ENCODE measurements at places on chromosomes 11 and 22. TPM values are rescaled to one million over a fixed set of nuclear protein-coding genes. Genes with fewer than 3 reads are reported as not detected.

TMEM191C gene
- total RNA-seq = 6.3 TPM

GRCh38 chr11:67290801-67291200 lies 1.7 kb downstream of the ANKRD13D start:
- DNase-seq = peak; percentile 71

GRCh38 chr11:65236194-65237059 lies 25.3 kb upstream of the POLA2 start:
- no peak for DNase-seq

DNA sequence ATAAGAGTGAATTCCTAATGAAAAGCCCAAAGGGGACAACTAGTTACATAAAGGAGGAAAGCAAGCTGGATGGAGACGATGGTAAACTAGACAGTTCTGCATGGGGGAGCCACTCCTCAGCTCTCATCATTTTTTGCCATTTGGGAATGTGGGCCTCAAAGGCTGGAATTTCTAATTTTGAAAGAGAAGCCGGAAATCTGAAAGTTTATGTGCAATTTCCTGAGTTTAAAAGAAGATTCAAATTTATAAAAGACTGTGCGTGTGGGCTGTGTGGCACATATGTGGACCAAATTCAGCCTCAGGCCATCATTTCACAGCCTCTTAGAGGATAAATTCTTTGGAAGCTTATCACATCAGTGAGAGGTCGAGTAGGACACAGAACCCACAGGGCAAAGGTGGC lies 18.3 kb upstream of the CRY2 start:
- DNase-seq = no peak

DNA sequence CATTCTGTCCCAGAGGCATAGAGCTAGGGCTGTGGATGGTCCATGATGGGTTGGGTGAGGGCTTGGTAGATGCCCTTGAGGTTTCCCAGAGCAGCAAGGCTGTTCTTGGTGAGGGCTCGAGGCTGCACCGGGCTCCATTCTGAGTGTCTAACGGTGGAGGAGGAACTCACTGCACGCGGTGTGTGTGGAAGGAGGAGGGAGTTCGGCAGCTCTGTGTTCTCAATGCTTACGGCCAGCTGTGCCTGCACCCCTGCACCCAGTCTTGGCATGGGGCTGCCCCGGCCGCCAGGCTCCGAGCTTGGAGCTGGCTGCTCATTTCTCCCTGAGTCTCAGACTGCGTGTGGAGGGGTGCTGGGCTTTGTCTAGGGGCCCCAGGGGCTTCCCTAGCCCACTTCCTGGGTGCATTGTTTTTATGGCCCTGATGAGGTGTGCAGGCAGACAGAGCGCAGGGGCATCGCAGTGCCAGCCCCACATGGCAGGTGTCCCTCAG lies 1247.1 kb downstream of the BRD1 start:
- DNase-seq = no peak

DNA sequence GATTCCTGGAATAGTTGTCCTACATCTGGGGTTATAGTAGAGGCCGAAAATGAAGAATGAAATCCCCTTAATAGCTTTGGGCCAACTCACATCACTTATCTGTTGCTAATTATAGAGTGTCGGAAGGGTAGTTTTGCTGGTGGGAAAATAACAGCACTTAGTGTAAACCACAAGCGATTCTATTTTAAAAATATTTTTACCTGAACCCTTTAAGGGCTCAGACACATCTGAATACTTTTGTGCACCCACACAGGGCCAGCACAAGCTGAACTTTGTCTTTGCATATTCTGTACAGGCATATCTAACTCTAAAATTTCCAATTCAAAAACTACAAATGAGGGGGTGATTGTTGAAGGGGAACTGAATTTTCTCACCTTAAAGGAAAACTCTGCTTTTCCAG lies 27.6 kb downstream of the SLC6A5 start:
- no peak for DNase-seq

DNA sequence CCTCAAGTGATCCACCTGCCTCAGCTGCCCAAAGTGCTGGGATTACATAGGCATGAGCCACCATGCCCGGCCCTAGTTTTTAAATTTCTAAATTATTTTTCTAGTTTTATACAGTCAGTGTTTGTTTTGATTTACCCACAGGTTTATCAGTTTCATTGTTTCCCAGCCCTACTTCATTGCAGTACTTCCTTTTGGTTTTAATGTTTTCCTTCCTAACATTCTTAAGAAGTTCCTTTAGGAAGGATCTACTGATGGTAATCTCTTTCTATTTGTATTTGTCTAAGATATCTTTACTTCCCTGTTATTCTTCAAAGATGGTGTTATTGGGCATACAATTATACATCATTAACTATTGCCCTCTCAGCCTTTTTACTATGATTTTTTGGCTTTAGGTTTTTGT lies 4.9 kb upstream of the EXT2 start:
- DNase-seq = no peak

GRCh38 chr22:27872488-27872887 lies 46.6 kb downstream of the PITPNB start:
- no peak for DNase-seq

GRCh38 chr11:65786008-65786785 lies 666 bp upstream of the OVOL1 start:
- no peak for DNase-seq

GRCh38 chr22:39300186-39300830 lies 19.1 kb downstream of the RPL3 start:
- no peak for DNase-seq

DNA sequence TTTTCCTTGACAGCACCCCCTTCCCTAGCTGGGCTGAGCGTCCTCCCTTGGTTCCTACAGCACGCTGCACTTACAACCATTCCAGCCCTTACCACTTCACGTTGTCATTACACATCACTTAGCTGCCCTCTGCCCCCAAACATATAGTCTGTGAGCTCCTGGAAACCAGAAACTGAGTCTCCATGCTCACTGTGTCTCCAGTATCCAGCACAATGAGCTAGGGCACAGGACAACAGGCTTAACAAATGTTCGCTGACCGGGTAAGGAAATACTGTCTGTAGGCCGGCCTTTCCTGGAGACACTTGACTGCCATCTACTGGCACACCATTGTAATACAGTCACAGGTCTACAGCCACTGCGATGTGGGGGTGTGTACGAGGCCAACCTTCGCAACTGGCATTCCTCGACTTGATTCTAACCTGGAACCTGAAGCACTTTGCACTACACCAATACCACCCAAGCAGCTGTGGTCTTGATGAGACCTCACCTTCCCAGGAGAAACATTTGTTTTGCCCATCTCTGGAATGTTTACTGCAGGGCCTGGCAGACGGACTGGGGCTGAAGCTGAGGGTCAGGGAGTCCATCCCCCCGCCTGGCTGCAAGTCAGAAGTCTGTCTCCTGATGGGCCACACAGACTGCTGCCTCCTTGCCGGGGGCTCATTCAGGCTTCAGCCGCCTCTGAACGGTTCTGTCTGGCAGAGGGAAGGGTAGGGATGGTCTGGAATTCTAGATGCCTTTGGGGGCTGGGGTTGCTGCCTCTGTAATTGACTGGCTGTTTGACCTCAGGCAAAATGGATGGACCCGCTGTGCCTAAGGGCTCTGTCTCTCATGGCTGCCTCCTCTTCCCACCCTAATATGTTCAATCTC lies 72.0 kb downstream of the SYN3 start:
- peak; percentile 86 for DNase-seq

DGAT2 gene
- total RNA-seq = 0.55 TPM

- DNase-seq = no peak
These were observed 92.8 kb upstream of the SEPTIN5 start for GRCh38 chr22:19621373-19622060.

- no peak for DNase-seq
These were observed 88.9 kb downstream of the ELP4 start for GRCh38 chr11:31598454-31598853.

LMNTD2 gene
- total RNA-seq = 0.68 TPM

DNA sequence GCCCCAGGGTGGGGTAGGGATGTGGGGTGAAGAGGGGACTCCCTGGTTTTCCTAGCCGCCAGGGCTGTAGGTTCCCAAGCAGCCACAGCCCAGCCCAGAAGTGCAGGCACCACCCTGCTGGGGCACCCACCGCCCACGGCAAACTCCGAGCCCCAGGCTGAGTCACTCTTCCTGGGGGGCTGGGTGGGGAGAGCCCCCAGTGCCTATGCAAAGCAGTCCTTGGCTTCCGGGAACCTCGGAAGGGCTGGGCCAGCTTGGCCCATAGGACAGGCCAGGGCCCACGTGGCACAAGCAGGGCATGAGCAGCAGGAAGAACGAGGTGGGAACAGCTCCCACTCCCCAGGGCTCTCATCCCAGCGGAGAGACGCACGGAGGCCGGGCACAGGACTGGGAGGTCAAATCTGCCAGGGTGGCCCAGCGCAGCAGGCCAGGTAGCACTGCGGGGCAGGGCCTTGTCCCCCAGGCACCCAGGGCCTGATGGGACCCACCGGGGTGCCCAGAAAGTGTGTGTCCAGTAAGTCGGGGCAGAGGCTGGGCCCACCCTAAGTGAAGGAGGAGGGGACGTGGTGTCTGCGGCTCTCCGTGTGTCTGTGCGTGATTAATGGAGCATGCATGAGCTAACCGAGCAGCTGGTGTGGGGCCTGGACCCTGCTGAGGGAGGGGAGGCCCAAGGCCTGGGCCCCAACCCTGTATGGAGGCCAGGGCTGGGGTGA lies 4.6 kb upstream of the IL17REL start:
- DNase-seq = peak; percentile 50

All from sigmoid colon (tissue), 7 donors.